ENCODE measurements at places on chromosomes 11 and 22. TPM values are rescaled to one million over a fixed set of nuclear protein-coding genes. Genes with fewer than 3 reads are reported as not detected.
A peak's percentile ranks its signal among the peaks of the same experiment; 100 is the strongest.

GRCh38 chr11:1421291-1421690 lies 31.6 kb downstream of the BRSK2 start:
- no peak for DNase-seq

DNA sequence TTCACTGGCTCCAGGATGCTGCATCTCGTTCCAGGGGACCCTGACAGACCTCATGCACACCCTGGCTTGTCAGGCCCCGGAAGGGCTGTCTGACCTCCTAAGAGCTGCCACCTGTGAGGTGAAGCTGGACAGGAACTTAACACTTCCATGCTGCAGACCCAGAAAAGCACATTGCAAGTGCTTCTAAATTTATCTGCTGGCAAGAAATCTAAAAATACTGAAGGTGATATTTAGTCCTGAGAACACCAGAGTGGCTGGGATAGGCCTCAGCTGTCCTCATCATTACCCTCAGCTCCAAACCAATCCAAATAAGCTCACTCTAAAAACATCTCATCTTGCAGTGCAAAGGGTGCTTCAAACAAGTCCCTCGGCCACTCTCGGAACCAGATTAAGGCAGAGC lies 46.7 kb downstream of the ABTB2 start:
- DNase-seq: no peak

DNA sequence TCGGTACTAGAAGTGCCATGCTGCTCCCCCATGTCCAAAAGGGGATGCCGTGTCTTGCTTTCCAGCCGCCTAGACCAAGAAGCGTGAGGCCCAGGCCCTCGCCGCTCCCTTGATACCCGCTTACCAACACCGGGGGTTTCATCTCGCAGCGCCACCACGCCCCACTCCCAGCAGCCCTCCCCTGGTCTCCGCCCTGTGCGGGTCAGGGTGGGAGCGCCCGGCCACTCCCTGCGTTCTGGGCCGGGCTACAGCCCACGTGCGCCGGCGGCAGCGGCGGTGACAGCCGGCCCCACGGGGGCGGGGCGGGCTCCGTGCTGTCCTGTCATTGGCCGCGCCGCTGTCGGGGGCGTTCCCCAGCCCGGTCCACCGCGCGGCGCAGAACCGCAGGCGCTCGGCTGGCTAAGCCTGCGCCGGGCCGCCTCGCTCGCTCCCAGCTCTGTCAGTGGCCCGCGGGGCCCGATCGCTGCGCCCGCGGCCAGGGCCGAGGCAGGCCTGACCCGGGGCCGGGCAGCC lies at the start of gene MICAL2:
TSS of gene MICAL2 (plus strand) at position 390 of the 513 bp plus-strand sequence. CDS start 51,566 bp downstream, outside the sequence.
- no peak for DNase-seq

GRCh38 chr22:31039393-31039792 lies 41.7 kb upstream of the SMTN start:
- DNase-seq: no peak

GRCh38 chr11:65448074-65448417 lies 25.4 kb downstream of the NEAT1 start:
- DNase-seq: no peak

GRCh38 chr22:46362934-46363515 lies 27.5 kb downstream of the TRMU start:
- no peak for DNase-seq

DNA sequence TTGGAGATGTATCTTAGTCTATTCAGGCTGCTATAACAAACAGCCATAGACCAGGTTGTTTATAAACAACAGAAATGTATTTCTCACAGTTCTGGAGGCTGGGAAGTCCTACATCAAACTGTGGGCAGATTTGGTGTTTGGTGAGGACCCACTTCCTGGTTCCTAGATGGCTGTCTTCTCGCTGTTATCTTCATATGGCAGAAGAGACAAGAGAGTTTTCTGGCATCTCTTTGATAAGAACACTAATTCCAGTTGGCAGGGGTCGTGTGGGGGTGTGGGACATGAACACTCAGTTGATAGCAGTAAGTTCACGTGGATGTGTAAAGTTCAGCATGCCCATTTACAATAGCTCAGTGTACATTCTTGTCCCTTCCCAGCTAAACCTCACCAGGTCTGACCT lies 41.3 kb upstream of the HMGXB4 start:
- DNase-seq: no peak

DNA sequence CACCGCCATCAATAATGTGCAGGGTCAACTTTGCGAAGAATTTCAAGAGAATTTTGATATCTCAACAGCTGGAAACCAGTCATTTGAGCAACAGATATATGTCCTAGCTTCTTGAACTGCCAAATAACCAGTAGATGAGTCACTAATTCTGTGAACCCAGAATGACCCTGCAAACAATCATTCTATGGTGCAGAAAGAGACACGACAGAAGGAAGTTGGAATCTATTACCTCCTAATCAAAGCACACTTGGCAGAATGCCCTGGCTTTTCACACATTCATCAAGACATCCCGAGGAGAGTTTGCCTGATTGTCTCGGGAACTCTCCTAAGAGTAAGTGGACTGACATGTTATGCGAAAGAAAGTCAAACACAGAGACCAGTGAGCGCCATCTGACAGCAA lies 621.1 kb downstream of the OPCML start:
- peak; percentile 9 for DNase-seq

DNA sequence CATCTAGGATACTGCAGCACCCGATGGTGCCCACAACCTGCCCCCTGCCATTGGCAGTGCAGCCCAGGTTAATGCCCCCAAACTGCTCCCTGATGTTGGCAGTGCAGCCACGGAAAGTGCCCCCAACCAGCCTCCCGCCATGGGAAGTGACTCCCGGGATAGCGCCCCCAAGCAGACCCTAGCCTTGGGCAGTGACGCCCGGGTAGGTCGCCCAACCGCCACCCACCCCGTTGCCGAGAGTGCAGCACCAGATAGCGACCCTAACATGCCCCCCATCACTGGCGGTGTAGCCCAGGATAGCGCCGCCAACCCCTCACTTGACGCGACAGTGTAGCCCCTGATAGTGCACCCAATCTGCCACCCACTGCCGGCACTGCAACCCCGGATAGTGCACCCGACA lies 38.5 kb downstream of the C22orf42 start:
- no peak for DNase-seq

DNA sequence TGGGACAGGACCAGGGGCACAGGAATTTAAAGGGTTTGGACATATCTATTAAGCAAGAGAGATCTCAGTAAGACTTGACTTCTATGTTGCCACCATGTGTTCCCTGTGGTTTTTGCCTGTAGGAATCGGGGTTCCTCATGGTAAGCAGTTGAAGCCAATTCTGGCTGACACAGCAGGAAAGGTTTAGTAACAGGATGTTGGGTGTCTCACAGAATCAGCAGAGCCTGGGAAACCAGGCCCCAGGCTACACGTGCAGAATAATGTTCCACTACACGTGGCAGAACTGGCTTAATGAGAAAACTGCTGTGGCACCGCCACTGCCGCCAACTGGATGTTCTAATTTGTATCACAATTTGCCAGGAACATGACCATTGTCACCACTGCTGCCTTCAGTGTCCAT lies 264.6 kb upstream of the PLET1 start:
- DNase-seq: no peak

GRCh38 chr11:9861860-9862725 lies 198.2 kb downstream of the SWAP70 start:
- no peak for DNase-seq

- DNase-seq: no peak
These were observed 1.7 kb downstream of the STX3 start for GRCh38 chr11:59756845-59757244.

DNA sequence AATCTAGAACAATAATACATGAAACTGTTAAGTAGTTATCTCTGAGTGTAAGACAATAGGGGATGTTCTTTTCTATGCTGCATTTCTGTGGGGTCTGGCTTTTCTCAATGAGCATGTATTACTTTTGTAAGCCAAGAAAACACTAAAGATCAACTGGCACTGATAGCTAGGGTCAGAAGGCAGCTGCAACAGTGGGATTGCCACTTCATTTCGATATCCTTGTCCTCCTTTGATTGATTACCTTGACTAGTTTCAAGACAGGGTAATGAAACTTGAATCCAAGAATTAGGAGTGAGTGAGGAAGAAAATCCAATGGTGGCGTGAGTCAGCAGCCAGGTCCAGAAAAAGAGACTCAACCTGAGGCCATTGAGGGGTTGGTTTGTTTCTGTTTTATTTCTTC lies 46.5 kb downstream of the FEZ1 start:
- no peak for DNase-seq

DNA sequence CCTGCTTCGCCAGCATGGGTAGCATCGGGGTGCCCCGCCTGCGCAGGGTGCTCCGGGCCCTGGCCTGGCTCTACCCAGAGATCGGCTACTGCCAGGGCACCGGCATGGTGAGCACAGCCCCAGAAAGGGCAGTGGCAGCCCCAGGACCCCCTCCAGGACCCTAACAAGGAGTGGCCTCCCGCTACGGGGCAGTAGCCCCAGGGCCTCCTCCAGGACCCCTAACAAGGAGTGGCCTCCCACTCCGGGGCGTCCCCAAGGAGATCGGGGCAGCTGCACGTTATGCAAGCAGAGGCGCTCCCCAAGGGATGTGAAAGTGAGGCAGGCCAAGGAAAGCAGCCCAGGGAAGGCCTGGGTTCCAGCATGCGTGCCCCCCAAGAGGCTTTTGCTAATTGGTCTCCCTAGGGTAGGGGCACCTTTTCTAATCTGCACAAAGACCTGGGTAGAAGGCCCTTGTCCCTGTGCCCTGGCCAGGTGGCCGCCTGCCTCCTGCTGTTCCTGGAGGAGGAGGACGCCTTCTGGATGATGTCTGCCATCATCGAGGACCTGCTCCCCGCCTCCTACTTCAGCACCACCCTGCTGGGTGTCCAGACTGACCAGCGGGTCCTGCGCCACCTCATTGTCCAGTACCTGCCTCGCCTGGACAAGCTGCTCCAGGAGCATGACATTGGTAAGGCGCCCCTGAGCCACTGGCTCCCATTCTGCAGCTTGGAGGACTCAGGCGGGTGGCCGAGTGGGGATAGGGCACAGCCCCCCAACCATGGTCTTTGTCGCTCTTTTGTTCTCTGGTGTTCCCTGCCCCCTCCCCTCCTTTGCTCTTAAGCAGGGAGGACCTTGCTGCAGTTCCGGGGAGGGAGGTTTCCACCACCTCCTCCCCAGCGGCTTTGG lies 35.0 kb downstream of the SGSM3 start:
- no peak for DNase-seq

GRCh38 chr22:30008401-30008800 lies 71.9 kb upstream of the HORMAD2 start:
- DNase-seq: no peak

GRCh38 chr11:1640076-1640946 lies 10.7 kb downstream of the KRTAP5-5 start:
- no peak for DNase-seq

Gene HPX
- 1.0 TPM for total RNA-seq

Gene IFITM10
- not detected for total RNA-seq

Gene OR51M1
- total RNA-seq: not detected

Gene DEPDC7
- 2.2 TPM for total RNA-seq

Gene MAP6
- total RNA-seq: 1.1 TPM

Gene HTR3B
- not detected for total RNA-seq

Gene TIGD3
- total RNA-seq: 1.2 TPM

Gene OR2AT4
- total RNA-seq: not detected
